ENCODE measurements at places on chromosomes 13 and 19.
A peak's percentile ranks its signal among the peaks of the same experiment; 100 is the strongest.

GRCh38 chr19:1141944-1142343 is 32.1 kb downstream of the SBNO2 start:
- no peak for DNase-seq

- DNase-seq: peak; percentile 17
These were observed 1.3 kb downstream of the SAFB start for GRCh38 chr19:5624018-5624663.

DNA sequence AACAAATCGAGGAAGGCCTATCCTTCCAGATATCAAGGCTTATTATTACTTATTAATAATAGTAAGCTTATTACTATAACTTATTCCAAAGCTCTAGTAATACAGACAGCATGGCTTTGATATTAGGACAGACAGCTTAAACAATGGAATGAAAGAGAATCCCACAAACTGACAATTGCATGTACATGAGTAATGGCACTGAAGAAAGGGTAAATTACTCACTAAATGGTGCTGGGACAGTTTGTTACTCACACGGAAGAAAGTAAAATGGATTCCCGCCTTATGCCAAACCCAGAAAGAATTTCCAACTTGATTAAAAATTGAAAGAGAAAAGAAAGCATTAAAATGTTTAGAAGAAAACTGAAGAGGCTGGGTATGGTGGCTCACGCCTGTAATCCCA is 60.3 kb downstream of the MIPEP start:
- DNase-seq: no peak

DNA sequence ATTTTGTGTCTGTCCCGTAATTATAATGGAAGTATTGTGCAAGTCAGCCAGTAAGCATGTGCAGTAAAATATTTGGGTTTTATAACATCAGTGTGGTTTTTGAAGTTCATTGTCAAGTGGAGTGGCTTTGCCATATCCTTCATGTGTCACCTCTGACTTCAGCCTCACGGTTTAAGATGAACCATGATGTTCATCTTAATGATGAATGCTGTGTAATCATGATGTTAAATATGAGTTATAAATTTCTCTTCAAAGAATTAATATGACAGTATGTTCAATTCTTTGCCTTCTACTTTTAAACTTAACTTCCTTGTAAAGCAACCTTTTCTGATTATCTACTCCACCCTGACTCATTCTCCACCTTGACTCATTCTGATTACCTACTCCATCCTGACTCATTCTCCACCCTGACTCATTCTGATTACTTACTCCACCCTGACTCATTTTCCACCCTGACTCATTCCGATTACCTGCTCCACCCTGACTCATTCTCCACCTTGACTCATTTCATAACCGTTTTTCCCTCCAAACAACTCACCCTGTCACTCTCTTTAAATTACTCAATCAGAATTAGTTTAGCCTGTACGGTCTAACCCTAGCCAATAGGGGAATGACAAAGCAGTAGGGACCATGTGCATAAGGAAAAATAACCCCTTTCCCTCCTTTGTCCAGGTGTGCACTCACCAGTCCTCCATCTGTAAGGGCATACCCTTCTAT is 50.3 kb upstream of the ANKRD10 start:
- DNase-seq: no peak

DNA sequence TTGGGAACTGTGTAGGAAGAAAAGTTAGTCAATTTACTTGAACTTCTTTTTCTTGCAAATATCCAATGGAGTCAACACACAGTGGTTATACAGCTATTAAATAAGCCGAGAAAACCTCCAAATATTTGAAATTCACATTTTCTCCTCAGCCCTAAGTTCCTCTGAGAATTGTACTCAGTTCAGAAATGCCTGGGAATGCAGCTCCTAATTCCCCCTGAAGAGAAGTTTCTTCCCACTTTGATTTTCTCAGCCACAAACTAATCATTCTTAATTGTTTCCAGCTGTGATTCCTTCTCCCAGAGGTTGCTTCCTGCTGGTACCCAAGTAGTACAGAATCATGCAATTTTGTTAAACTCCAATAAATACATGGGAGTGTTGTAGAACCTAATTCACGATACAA is 246.1 kb upstream of the MIR17HG start:
- no peak for DNase-seq

- DNase-seq: no peak
These were observed 243.6 kb upstream of the CSNK1A1L start for GRCh38 chr13:37348916-37349643.

- DNase-seq: no peak
These were observed 2.8 kb downstream of the SERTAD1 start for GRCh38 chr19:40422748-40423566.

- no peak for DNase-seq
These were observed 624 bp downstream of the PSENEN start for GRCh38 chr19:35746087-35746462.

DNA sequence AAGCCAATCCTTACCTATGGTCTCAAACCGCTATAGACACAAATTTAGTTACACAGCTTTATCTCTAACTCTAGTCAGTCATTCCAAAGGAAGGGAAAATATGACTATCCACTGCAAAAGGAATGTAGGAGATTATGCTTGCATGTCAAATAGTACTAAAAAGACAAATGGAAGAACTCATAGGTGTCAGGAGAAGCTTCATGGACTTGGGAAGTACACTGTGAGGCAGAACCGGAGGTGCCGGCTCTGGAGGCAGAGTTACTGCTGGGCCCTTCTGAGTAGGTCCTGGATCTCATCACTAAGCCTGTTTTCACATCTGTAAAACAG is 97.5 kb downstream of the FOXO1 start:
- no peak for DNase-seq

DNA sequence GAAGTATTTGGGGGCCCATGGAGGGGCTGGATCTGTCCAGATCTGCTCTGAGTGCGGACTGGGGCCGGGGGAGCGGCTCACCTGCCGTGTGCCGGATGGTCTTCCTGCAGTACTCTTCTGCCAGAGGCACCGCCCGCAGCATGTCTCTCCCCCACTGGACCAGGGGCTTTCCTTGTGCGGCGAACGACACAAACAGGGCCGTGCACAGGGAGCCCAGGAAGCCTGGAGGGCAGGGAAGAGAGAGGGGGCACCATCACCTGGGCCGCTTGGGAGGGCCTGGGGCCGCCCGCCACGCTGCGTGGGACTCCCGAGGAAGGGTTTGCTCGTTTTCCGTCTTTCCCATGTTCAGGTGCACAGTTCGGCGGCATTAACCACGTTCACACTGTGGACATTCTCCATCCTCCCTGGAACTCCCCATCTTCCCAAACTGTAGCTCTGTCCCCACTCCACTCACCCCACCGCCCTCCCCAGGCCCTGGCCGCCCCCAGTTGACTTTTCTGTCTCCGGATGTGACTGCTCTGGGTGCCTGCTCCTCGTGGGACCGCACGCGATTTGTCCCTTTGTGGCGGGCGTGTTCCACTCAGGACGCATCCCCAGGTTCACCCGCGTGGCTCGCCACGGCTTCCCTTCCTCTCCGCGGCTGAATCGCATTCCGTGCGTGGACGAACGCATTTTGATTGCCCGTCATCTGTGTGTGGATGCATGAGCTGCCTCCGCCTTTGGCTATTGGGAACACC is 24.2 kb downstream of the ADPRHL1 start:
- no peak for DNase-seq

Data from CD4-positive, alpha-beta T cell treated with Interleukin-12 subunit alpha and Interleukin-12 subunit beta, for 1 hour (primary cell).